Left ventricle myocardium inferior (tissue), 1 donor: ENCODE measurements at places on chromosomes 13 and 19.

- DNase-seq = no peak
Measured at GRCh38 chr19:49749055-49749716, 13.9 kb downstream of the TSKS start.

- DNase-seq = no peak
Measured at GRCh38 chr19:58407658-58408151, 744 bp upstream of the ZNF584 start.

GRCh38 chr13:98411617-98412265, 165.2 kb downstream of the STK24 start:
- DNase-seq = peak; percentile 41

DNA sequence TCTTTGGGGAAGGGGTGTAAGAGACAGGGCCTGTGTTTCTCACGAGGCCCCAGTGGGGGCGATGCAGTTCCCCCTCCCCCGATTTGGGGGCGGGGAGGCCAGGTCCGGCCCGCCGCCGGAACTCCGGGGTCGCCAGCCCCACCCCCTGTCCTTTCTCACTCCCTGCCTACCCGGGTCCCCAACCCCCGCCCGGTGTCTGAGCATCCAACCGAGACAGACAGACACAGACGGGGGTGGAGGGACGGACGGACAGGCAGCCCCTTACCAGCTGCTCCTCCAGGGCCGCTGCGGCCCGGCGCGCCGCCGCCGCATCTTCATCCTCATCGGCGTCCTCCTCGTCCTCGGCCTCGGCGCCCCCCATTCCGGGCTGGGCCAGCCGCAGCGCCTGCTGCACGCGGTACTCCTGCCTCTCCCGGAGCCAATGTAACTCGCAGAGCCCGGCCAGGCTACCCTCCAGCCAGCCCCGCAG, 397 bp downstream of the DACT3 start:
- peak; percentile 46 for DNase-seq
